ENCODE measurements at places on chromosomes 7 and 10.

DNA sequence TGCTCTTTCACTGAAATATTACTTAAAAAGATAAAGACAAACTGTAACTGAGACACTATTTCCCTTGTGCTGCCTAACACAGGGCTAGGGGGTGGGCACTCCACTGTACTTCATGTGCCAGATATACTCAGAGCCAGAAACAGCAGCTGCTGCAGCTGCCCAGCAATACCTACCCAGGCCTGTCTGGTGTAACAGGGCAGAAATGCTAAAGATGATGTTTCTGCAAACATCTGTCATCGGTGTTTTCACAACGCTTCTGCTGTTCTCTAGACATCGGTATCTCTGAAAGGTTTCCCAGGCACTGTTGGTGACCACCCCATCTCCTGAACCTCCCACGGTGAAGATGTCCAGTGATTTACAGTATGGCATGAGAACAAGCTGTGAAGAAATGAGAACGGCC is 42.7 kb downstream of the LAMB1 start:
- DNase-seq: no peak

DNA sequence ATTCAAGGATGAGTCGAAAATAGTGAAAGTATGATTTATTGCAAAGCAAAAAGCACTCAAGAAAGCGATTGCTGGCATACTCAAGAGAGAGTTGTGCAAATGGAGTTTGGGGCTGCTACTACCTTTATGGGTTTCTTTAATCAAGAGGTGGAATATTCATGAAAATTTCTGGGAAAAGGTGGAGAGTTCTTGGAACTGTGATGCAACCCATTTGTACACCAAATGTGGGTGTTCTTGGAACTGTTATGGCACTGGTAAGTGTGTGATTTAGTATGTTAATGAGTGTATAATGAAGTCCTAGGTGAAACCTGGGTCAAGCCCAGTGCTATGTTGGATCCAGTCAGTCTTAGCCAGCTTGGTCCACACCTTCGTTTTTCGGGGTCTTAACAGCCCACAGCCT is 3.4 kb upstream of the VOPP1 start:
- no peak for DNase-seq

- DNase-seq: no peak
Measured at GRCh38 chr10:101217450-101218281, 11.6 kb downstream of the LBX1 start.

GRCh38 chr7:80181411-80181810 is 46.8 kb downstream of the GNAI1 start:
- no peak for DNase-seq

DNA sequence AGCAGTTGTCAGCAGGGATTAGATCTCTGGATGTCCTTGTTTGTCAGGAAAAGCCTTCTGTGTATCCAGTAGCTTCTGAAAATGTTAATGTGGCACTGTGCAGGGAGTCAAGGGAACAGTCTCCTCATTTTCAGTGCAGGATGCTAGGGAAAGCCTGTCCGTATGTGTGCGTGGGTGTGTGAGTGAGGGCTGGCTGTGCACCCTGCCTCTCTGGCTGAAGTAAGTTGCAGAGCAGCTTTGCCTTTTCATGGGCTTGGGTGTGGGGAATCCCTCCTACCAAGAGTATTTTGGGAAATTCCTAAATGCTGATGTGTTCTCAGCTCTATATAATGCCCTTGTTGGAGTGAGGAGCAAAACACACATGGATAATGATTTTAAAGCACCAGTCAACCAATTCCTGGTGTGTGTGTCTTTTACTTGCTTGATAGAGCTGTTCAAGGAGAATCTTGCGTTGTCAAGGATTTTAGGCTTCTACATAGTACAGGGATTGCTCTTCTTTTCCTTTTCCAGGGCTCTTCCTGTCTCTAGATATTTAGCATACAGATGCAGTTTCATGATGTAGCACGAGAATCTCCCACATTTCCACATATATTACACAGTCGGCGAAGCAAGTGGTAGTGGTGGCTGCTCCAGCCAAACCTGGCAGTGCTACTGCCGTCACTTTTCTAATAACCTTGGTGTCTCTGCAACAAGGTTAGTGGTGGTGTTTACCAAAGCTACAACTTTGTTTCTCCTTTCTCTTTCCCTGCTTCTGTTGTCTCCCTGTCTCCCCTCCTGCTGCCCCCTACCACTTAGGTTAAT is 92.8 kb downstream of the MCU start:
- peak; percentile 37 for DNase-seq

DNA sequence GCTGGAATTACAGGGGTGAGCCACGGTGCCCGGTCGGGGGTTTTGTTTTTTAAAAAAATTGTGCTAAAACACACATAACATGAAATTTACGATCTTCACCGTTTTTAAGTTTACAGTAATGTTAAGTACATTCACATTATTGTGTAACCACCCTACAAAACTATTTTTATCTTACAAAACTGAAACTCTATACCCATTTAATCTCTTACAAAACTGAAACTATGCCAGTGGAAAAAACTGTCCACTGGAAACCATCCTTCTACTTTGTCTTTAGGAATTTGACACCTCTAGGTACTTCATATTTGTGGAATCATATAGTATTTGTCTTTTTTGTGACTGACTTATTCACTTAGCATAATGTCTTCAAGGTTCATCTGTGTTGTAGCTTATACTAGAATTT is 1.0 kb upstream of the PSMC2 start:
- no peak for DNase-seq

DNA sequence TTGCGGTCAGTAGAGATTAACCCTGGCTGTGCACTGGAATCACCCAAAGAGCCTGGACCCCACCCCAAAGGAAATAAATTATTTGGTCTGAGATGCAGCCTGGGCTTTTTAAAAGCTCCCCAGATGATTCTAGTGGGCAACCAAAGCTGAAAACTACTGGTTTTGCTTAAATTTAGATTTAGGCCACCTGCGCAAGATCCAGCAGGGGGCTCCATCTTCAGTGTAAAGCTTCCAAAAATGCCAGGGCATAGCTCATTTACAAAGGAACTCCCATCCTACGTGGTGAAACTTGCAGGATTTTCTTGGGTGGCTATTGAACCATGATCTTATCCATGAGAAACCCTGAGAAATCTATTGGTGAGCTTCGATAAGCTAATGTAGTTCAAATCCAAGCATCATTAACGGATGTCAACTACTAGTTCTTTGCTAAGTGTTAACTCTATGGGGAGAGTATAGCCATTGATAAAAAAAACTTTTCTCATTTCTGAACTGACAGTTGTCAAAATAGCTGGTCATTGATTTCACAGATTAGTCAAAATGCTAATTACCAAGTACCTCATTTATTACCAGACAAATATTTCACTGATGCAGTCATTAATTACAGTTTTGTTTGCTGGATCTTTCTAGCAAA is 315.3 kb downstream of the LHFPL3 start:
- DNase-seq: no peak

DNA sequence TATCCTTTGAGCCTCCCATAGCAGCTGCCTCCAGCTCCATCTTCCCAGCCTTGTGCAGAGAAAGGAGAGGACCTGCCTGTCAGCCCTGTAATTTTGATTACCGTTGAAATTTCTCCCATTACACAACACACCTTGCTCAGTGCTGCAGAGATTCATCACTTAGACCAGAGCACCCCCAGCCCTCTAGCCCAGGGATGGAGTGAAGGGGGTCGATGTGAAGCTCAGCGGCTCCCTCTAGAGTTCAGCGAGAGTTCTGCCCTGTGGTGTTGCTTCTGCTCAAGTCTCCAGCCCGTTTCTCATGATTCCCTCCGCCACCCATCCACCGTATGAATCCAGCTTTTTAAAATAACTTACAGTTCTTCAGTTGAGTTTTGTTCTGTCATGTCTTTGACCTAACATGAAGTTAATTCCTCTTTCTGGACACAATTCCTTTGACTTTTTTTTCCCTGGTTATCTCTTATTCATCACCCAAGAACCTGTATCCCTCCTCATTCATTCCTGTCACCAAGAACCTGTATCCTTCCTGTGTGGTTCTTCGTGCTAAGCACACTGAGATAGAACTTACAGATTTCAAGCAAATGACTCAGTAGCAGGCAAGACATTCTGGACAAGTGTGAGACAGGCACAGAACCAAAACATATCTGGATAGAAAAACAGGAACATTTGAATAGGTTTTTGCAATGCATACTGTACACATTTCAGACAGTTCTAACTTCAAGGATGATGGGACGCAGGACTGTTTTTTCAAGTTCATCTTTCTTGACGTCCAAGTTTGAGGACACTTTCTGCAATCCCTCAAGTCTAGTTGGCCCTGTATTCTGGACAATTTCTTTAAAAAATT is 35.0 kb upstream of the ZNF32 start:
- no peak for DNase-seq

DNA sequence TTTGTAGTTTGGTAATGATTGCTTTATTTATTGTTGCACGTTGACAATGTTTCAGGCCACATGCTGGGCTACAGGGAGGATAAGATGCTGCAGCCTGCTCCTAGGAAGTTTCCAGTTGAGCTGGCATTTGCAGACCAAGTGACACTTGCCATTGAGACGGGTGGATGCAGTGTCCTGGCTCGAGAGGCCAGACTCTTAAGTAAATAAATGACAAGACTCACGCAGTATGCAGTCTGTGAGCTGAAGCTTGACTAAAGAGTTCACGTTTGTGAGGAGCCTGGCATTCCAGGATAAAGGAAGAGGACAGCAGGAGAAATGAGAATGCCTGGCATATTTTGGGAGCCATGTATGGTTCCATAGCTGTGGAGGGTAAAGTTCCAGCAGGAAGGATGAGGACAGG is 105.8 kb downstream of the BAMBI start:
- DNase-seq: no peak

Measured in heart right ventricle (tissue), 16 donors.